Activated CD8-positive, alpha-beta T cell treated with anti-CD3 and anti-CD28 coated beads for 36 hours (primary cell): ENCODE measurements at places on chromosomes 2 and 18.
A peak's percentile ranks its signal among the peaks of the same experiment; 100 is the strongest.

GRCh38 chr2:227513113-227513512, 41.2 kb downstream of the AGFG1 start:
- peaks cover 5% of the 10 kb centered on the region for H3K36me3 ChIP-seq
- DNase-seq: no peak
- peaks cover 70% of the 10 kb centered on the region for H3K4me1 ChIP-seq
- H3K27me3 ChIP-seq: no peaks in the 10 kb centered on the region
- H3K27ac ChIP-seq: no peak overlapping the region
- H3K4me3 ChIP-seq: no peak overlapping the region

GRCh38 chr18:57353940-57354461, 1.6 kb downstream of the ST8SIA3 start:
- H3K4me3 ChIP-seq: no peak overlapping the region
- H3K4me1 ChIP-seq: no peaks in the 10 kb centered on the region
- DNase-seq: peak; percentile 37
- peaks cover 4% of the 10 kb centered on the region for H3K36me3 ChIP-seq
- peaks cover 53% of the 10 kb centered on the region for H3K27me3 ChIP-seq

DNA sequence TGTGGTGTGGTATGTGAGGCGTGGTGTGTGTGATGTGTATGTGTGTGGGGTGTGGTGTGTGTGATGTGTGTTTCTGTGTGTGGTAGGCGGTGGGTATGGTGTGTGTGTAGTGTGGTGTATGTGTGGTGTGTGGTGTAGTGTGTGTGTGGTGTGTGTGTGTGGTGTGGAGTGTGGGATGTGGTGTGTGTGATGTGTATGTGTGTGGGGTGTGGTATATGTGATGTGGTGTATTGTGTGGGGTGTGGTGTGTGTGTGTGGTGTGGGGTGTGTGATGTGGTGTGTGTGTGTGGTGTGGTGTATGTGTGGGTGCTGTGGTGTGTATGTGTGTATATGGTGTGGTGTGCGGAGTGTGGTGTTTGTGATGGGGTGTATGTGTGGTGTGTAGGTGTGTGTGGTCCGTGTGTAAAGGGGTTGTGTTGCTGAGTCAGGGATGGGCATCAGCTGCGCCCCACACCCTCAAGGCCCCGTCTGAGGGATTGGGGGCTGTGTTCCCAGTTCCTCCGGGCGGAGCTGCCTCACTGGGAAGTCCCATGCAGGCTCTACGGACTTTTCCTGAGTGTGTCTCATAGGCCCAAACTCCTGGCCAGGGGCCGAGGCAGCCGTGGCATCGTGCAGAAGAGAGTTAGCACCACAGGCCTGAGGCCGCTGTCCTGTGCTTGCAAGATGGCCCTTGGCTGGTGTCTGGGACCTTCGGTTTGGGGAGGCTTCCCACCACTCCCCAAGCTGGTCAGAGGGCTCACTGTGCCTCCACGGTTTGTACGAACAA, 18.2 kb upstream of the ARL4C start:
- H3K36me3 ChIP-seq: no peaks in the 10 kb centered on the region
- H3K27me3 ChIP-seq: no peaks in the 10 kb centered on the region
- no peak overlapping the region for H3K4me3 ChIP-seq
- DNase-seq: no peak

GRCh38 chr18:79413426-79413825, 17.7 kb downstream of the NFATC1 start:
- peaks cover 28% of the 10 kb centered on the region for H3K4me1 ChIP-seq
- no peak for DNase-seq
- no peaks in the 10 kb centered on the region for H3K27me3 ChIP-seq

- H3K36me3 ChIP-seq: no peaks in the 10 kb centered on the region
- no peak overlapping the region for H3K27ac ChIP-seq
- no peak for DNase-seq
Observed at GRCh38 chr2:65856928-65857327, 424.5 kb upstream of the SPRED2 start.
